ENCODE measurements at places on chromosomes 5 and 9. TPM values are rescaled to one million over a fixed set of nuclear protein-coding genes. Genes with fewer than 3 reads are reported as not detected.
A peak's percentile ranks its signal among the peaks of the same experiment; 100 is the strongest.

GRCh38 chr9:135608294-135608998, 30.9 kb downstream of the GLT6D1 start:
- peaks cover 58% of the 10 kb centered on the region for H3K27me3 ChIP-seq
- H3K4me3 ChIP-seq, result no peak overlapping the region
- H3K36me3 ChIP-seq, result no peaks in the 10 kb centered on the region
- no peak overlapping the region for H3K27ac ChIP-seq
- DNase-seq, result no peak

DNA sequence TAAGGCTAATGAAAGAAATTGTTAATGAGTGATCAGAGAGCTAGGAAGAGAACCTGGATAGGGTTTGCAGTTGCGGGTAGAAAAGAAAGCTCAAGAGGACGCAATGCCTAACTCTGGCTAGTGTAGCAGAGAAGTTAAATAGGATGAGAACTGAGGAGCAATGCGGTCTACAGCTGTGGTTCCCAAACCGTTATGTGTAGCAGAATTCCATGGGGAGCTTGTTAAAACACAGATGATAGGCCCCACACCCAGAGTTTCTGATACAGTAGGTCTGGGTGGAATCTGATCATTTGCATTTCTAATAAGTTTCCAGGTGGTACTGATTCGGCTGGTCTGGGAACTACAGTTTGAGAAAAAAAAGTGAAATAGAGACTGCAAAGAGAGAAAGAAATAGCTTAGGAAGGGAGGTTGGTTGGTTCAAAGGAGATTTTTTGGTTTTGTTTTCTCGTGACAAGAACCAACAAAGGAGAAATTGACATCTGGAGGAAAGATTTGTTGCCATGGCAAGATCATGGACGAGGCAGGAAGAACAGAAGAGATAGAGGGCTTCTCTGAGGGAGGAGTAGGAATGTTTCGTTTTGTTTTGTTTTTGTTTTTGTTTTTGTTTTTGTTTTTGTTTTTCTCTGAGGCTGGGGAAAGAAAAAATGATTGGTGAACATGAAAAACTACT, 276.1 kb downstream of the ARRDC3 start:
- no peak for DNase-seq
- H3K27me3 ChIP-seq, result no peaks in the 10 kb centered on the region
- no peak overlapping the region for H3K27ac ChIP-seq
- H3K36me3 ChIP-seq, result no peaks in the 10 kb centered on the region
- H3K4me3 ChIP-seq, result no peak overlapping the region

DNA sequence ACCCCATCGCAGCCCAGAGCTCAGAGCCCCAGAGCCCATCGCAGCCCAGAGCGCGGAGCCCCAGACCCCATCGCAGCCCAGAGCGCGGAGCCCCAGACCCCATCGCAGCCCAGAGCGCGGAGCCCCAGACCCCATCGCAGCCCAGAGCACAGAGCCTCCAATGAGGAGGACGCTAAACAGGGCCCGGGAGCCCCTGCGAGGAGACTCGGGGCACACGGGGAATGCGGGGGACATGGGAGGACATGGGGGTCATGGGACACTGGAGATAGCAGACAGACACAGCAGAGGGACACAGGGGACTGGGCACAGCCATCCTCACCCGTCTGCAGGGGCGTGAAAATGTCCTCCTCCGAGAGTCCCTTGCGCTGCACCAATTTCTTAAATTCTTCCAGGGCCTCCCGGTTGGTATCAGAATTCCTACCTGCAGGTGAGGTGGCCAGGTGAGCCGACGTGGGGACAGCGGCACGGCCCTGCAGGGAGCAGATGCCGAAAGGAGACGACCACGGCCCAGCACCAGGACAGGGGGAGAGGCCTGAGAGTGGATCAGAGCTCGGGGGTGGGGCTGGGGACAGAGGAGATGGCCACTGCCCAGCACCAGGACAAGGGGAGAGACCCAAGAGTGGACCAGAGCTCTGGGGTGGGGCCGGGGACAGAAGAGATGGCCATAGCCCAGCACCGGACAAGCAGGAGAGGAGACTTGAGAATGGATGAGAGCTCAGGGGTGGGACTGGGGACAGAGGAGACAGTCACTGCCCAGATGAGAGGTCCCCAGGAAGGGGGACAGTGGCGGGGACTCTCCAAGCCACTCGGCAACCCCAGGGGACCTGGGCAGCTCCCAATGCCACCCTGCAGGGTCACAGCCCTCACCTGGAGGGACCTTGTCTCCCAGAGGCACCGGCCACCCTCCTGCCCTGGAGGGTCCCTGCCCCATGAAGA, 2.8 kb downstream of the OBP2B start:
- no peaks in the 10 kb centered on the region for H3K4me1 ChIP-seq
- H3K27ac ChIP-seq, result no peak overlapping the region
- no peak overlapping the region for H3K4me3 ChIP-seq
- no peak for DNase-seq
- peaks cover 43% of the 10 kb centered on the region for H3K27me3 ChIP-seq
- H3K36me3 ChIP-seq, result no peaks in the 10 kb centered on the region

DNA sequence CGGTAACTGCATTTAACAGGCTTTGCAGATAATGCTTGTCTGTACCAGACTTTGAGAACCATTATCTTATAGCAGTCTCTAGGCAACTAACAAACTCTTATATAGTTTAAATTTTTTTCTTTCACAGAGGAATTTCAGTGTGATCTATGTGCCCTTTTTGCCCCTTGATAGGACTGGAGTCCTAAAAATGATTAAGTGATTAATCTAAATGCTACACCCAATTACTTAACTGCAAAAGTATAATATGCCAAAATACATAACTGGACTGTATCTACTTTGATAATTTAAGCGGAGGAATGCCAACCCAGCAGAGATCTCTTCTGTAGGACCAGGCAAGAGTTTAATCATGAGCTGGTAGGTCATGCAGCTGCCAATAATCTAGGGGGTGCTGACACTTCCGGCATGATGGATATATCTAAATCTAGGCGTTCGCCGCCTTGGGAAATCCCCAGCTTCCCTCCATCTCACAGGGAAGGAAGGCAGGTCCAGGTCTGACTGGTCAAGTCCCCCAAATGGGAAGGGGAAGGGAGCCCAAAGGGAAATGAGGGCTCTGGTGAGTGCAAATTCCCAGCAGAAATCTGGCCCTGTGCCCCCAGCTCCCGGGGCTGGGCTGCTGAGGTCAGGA, 205.6 kb downstream of the GAPVD1 start:
- no peak overlapping the region for H3K4me3 ChIP-seq
- no peaks in the 10 kb centered on the region for H3K36me3 ChIP-seq
- H3K27me3 ChIP-seq, result no peaks in the 10 kb centered on the region
- DNase-seq, result no peak

- no peaks in the 10 kb centered on the region for H3K27me3 ChIP-seq
- no peak overlapping the region for H3K4me3 ChIP-seq
- H3K4me1 ChIP-seq, result peaks cover 35% of the 10 kb centered on the region
- DNase-seq, result no peak
- peak overlapping the region; percentile 71 for H3K27ac ChIP-seq
These were observed 77.7 kb downstream of the PTCD2 start for GRCh38 chr5:72397836-72398235.

DNA sequence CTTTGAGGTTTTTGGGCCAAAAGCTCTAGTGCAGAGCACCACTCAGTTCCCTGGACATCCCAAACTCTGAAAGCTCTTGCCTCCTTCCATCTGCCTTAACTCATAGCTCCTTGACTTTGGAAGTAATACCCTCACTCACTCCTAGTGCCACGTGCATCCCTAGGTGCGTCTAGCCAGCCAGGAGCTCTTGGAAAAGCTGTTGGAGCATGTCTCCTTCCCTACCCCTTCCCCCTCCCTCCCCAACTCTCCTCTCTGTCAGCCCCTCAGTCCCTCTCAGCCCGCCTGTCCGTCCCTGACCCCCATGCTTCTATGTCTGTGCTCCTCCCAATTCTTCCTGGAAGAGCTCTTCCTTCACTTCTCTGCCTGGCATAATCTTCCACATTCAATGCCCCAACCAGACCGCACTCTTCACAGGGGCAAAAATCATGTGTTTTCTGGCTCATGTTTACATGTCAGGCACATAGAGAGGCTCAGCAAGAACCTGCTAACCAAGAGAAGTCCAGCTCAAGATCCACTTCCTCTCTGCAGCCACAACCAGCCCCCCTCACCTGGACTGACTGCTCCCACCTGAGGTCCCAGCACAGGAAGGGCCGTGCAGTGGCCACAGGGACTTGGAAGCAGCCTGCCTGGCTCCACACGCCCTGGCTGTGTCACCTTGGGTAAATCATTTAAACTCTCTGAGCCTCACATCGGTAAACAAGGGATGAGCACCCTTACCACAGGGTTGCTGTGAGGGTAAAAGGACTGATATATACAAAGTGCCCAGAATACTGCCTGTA, 58.4 kb downstream of the WHRN start:
- H3K27me3 ChIP-seq, result no peaks in the 10 kb centered on the region
- no peak overlapping the region for H3K4me3 ChIP-seq
- 0 out of 2 replicates have a peak, but pooled peaks cover 9% of the 10 kb centered on the region for H3K4me1 ChIP-seq
- no peaks in the 10 kb centered on the region for H3K36me3 ChIP-seq
- H3K27ac ChIP-seq, result no peak overlapping the region

DNA sequence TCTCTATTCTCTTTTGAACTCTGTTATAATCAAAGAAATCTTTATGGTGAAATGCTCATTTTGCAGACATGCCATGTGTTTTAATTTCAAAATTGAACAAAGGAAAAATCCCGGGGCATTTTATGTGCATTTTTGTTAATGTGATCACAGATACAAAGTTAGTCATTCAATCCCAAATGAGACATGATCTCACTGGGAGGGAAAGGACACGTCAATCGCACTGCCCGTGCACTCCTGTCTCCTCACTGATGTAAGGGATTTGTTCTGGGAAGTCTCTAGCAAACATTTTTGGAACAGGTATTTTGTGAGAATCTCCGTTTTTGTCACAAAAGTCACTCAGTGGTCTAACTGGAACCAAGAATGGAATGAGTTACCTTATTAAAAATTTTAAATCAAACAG, 97.9 kb upstream of the RANBP6 start:
- no peaks in the 10 kb centered on the region for H3K36me3 ChIP-seq
- DNase-seq, result no peak
- H3K4me3 ChIP-seq, result no peak overlapping the region
- no peaks in the 10 kb centered on the region for H3K27me3 ChIP-seq
- no peak overlapping the region for H3K27ac ChIP-seq
- H3K4me1 ChIP-seq, result no peaks in the 10 kb centered on the region

- no peaks in the 10 kb centered on the region for H3K4me1 ChIP-seq
- H3K27me3 ChIP-seq, result no peaks in the 10 kb centered on the region
- no peak for DNase-seq
- H3K4me3 ChIP-seq, result no peak overlapping the region
These were observed 278.9 kb downstream of the NR3C1 start for GRCh38 chr5:143124593-143124992.

DNA sequence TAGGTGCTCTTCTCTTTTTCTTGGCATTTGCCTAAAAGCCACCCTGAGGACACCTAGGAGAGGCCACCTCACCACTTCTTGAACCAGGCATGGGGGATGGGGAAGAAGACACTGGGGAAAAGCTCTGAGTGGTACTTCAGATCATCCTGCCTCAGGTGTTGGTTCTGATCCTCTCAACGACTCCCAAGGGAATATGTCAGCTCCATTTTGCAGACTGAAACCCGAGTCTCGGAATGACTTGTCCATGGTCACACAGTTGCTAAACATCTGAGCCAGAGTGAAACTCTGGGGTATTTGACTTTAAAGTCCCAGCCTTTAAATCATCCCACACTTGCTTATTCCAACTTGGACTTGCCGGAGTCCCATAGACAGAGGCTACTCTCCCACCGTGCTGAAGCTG, 120.6 kb upstream of the GABRP start:
- H3K27me3 ChIP-seq, result peaks cover 43% of the 10 kb centered on the region
- H3K4me3 ChIP-seq, result no peak overlapping the region
- H3K36me3 ChIP-seq, result no peaks in the 10 kb centered on the region
- DNase-seq, result no peak
- H3K4me1 ChIP-seq, result no peaks in the 10 kb centered on the region

- no peak overlapping the region for H3K27ac ChIP-seq
- no peaks in the 10 kb centered on the region for H3K36me3 ChIP-seq
These were observed 27.6 kb downstream of the GLRA1 start for GRCh38 chr5:151897020-151897552.

- H3K27me3 ChIP-seq, result peaks cover 75% of the 10 kb centered on the region
- no peak overlapping the region for H3K27ac ChIP-seq
- DNase-seq, result no peak
- H3K4me1 ChIP-seq, result no peaks in the 10 kb centered on the region
- no peak overlapping the region for H3K4me3 ChIP-seq
- H3K36me3 ChIP-seq, result no peaks in the 10 kb centered on the region
These were observed 45.7 kb upstream of the PPARGC1B start for GRCh38 chr5:149684371-149684770.

- no peaks in the 10 kb centered on the region for H3K36me3 ChIP-seq
- H3K4me1 ChIP-seq, result no peaks in the 10 kb centered on the region
- no peak for DNase-seq
- no peak overlapping the region for H3K4me3 ChIP-seq
These were observed 186.7 kb downstream of the CFAP90 start for GRCh38 chr5:7664208-7664607.

DNA sequence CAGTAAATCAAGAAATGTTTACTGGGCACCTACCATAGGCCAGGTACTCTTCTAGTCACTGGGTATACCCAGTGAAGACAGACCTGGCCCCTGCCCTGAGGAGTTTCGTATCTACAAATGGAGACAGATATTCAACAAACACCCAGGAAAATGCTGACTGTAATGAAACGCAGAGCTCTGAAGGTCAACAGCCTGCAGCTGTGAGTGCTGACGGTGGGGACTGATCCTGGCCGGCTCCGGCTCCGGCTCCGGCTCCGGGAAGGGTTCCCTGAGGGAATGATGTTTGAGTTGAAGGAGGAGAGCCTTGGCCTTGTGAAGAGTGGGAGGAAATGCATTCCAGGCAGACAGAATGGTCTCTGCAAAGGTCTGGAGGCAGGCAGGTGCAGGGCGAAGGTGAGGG, 23.1 kb downstream of the FGFR4 start:
- no peak overlapping the region for H3K27ac ChIP-seq
- no peaks in the 10 kb centered on the region for H3K27me3 ChIP-seq
- no peak overlapping the region for H3K4me3 ChIP-seq
- no peak for DNase-seq
- H3K36me3 ChIP-seq, result no peaks in the 10 kb centered on the region
- no peaks in the 10 kb centered on the region for H3K4me1 ChIP-seq

GRCh38 chr5:100691548-100691947, 156.4 kb downstream of the FAM174A start:
- no peaks in the 10 kb centered on the region for H3K27me3 ChIP-seq
- H3K36me3 ChIP-seq, result no peaks in the 10 kb centered on the region
- DNase-seq, result no peak
- no peak overlapping the region for H3K4me3 ChIP-seq
- H3K4me1 ChIP-seq, result peaks cover 11% of the 10 kb centered on the region
- H3K27ac ChIP-seq, result no peak overlapping the region

The REEP5 gene
- 53.6 TPM for total RNA-seq

The PURA gene
- 17.9 TPM for total RNA-seq

The ABO gene
- total RNA-seq, result 1.2 TPM

The FOXD4L3 gene
- not detected for total RNA-seq

The DPYSL3 gene
- total RNA-seq, result 0.40 TPM

The PIP5K1B gene
- total RNA-seq, result not detected

The ENTPD2 gene
- total RNA-seq, result 14.1 TPM

The DNAI1 gene
- total RNA-seq, result 1.6 TPM

The UBE2QL1 gene
- not detected for total RNA-seq

The ROPN1L gene
- total RNA-seq, result 7.1 TPM

The PITX1 gene
- 27.8 TPM for total RNA-seq

The ZNF354B gene
- 11.2 TPM for total RNA-seq

The IFNA21 gene
- not detected for total RNA-seq

Data from PC-9 (cell line).